ENCODE measurements at places on chromosomes 7 and 10. TPM values are rescaled to one million over a fixed set of nuclear protein-coding genes. Genes with fewer than 3 reads are reported as not detected.
A peak's percentile ranks its signal among the peaks of the same experiment; 100 is the strongest.

GRCh38 chr7:156793334-156793733 lies 99.6 kb downstream of the LMBR1 start:
- H3K4me1 ChIP-seq = no peaks in the 10 kb centered on the region
- no peak overlapping the region for H3K27ac ChIP-seq
- peaks cover 11% of the 10 kb centered on the region for H3K36me3 ChIP-seq
- no peak overlapping the region for H3K4me3 ChIP-seq
- no peaks in the 10 kb centered on the region for H3K27me3 ChIP-seq

The TLX1 gene
- not detected for total RNA-seq

The MRLN gene
- total RNA-seq = not detected

DNA sequence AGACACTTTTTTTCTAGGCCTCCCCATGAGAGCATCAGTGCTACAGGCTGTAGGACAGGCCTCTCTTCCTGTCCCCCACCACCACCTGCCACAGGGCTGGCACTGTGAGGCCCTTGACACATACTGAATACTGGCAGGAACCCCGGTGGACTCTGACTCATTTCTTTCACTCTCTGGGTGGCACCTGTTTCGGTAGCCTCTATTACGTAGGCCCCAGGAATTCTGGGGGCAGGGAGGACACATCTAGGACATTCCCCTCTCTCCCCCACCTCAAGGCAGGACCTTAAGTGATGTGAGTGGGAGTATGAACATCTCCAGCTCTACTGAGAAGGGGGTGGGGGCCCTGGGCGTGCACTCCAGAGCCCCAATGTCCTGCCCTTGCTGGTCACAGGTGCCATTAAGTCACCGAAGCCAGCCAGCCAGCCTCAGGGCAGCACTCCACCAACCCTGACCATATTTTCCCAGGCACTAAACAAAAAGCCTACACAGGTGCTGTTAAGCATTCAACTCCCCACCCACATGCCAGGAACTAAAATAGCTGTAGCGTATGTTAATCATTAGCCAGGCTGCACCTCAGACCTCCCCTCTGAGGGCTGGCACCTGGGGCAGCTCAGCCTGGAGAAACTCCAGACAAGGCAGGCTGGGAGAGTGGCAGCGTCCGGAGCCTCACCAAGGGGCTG lies 8.9 kb downstream of the ANXA11 start:
- H3K4me3 ChIP-seq = no peak overlapping the region
- no peaks in the 10 kb centered on the region for H3K27me3 ChIP-seq
- peaks cover 10% of the 10 kb centered on the region for H3K36me3 ChIP-seq
- DNase-seq = peak; percentile 82
- H3K4me1 ChIP-seq = peaks cover 99% of the 10 kb centered on the region
- H3K27ac ChIP-seq = peak overlapping the region; percentile 99

The NPC1L1 gene
- total RNA-seq = 0.21 TPM
